Sciatic nerve (tissue), 2 donors: ENCODE measurements at places on chromosomes 12 and 14. TPM values are rescaled to one million over a fixed set of nuclear protein-coding genes. Genes with fewer than 3 reads are reported as not detected.

SUOX gene
- 20.3 TPM for total RNA-seq

CDKN1B gene
- total RNA-seq, result 110 TPM

DNA sequence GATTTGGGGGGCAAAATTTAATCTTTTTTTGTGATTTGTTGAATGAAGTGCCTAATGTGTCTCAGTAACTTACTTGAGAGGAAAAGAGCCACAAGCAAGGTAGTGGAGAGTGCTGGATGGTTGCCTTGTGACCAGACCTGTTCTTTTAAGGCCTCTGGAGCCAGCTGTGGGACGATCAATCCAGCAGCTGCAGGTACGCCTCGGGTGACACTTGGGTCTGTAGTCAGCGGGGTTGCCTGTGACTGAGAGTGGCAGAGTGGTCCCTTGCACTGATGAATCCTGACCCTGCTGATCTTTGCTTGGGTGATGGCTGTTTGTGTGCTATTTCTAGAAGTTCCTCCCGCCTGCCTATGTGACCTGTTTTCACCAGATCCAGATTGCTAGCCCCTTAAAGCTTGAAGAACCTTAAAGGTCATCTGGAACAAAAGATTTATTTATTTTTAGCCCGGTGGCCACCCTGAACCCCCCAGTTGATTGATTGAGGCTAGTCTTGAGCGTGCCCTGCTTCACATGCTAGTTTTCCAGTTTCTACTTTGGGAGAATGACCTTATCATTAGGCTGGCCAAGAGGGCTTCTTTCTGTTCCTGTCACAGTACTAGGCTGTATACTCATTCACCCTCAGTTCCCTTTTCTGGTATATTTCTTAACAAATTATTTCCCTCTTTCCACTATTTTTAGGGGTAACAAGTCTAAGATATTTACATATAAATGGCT, 23.2 kb downstream of the PRKCH start:
- DNase-seq, result no peak

GRCh38 chr14:74586681-74587362, 25.2 kb downstream of the LTBP2 start:
- DNase-seq, result no peak

DNA sequence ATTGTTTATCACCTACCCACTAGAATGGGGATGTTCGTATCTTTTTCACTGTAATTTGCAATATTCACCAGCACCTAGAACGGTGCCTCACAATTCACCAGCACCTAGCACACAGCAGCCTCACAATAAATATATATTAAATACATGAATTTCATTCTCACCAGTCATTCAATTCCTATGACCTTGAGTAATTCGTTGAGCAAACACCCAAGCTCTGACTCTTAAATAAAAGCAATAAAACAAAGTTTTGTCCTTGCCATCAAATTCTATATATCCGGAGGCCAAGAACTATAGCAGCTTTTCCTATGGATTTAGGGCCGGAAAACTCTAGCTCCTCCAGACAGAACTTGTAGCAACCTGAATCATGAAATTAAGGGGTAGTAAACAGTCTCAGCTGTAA, 981 bp downstream of the VTI1B start:
- DNase-seq, result no peak

GRCh38 chr12:89906824-89907223, 198.2 kb upstream of the ATP2B1 start:
- DNase-seq, result no peak

- no peak for DNase-seq
Measured at GRCh38 chr14:92317511-92317910, 5.5 kb upstream of the SLC24A4 start.

GRCh38 chr14:52735921-52736489, 6.0 kb downstream of the STYX start:
- DNase-seq, result no peak

DNA sequence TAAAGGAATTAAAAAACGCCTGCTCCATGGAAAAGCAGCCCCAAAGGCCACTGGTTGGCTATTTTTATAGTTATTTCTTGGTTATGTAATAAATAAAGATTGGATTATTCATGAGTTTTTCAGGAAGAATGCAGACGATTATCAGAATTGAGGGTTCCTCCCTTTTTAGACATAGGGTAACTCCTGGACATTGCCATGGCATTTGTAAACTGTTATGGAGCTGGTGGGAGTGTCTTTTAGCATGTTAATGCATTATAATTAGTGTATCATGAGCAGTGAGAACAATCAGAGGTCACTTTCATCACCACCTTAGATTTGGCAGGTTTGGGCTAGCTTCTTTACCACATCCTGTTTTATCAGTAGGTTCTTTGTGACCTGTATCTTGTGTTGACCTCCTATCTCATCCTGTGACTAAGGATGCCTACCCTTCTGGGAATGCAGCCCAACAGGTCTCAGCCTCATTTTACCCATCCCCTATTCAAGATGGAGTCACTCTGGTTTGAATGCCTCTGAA, 728.7 kb downstream of the GALC start:
- DNase-seq, result no peak

KDM5A gene
- total RNA-seq, result 81.3 TPM

- no peak for DNase-seq
Measured at GRCh38 chr14:60095231-60095630, 3.5 kb downstream of the PCNX4 start.

GRCh38 chr12:114226241-114226928, 179.6 kb downstream of the TBX5 start:
- DNase-seq, result no peak

KERA gene
- 0.18 TPM for total RNA-seq

DNA sequence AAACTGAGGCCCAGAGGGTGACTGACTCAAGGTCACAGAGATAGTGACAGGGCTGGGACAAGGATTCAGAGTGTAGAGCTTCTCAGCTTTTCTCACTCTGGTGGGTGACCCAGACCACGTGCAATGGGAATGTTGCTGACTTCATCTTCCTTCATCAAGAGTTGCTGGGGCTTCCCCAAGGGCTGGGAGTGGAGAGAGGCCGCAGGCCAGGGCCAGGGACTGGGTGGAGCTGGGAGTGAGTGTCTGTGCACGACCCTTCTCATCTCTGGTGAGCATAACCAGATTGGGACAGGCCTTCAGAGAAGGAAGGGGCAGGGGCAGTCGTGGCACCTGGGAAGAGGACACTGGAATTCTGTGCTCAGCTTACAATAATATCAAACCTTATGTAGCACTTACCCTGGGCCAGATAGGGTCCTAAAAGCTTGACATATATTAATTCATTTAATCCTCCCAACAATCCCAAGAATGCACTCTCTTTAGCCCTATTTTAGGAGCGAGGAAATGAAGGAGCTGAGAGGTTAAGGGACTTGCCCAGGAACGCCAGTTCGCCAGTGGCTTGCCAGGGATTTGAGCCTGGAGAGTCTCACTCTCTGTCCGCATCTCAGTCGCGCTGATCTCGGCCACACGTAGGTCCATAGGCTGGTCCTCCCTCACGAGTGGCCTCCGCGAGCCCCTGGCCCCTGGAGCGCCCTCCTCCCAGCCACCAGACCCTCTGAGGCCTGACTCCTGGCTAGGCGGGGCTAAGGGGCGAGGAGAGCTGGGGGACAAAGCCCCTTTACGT, 15.8 kb downstream of the KRT18 start:
- no peak for DNase-seq

GRCh38 chr14:24944800-24945199, 105.1 kb downstream of the STXBP6 start:
- no peak for DNase-seq

PIP4P1 gene
- 33.0 TPM for total RNA-seq

PPP1R13B gene
- total RNA-seq, result 38.6 TPM

CLECL1 gene
- total RNA-seq, result 1.1 TPM

PPP2R3C gene
- 33.8 TPM for total RNA-seq

DNA sequence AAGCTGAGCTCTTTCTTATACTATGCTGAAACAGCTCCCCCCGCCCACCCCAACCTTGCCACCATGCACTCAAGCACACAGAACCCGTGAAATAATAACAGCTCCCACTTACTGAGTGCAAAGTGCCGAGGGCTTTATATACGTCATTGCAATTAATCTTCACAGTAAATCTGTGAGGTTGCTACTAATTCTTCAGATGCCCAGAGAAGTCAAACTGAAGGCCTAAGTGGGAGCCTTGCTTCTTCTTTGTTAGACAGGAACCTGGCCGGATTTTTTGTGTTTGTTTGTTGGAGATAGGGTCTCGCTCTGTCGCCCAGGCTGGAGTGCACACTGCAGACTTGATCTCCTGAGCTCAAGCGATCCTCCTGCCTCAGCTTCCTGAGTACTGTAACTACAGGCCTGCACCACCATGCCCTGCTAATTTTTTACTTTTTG, 34.0 kb downstream of the VCPKMT start:
- no peak for DNase-seq

GRCh38 chr14:79161571-79161970, 991.4 kb downstream of the NRXN3 start:
- DNase-seq, result no peak

SLC10A1 gene
- not detected for total RNA-seq

GDF3 gene
- total RNA-seq, result 1.3 TPM
